ENCODE measurements at places on chromosomes 1 and 21.

DNA sequence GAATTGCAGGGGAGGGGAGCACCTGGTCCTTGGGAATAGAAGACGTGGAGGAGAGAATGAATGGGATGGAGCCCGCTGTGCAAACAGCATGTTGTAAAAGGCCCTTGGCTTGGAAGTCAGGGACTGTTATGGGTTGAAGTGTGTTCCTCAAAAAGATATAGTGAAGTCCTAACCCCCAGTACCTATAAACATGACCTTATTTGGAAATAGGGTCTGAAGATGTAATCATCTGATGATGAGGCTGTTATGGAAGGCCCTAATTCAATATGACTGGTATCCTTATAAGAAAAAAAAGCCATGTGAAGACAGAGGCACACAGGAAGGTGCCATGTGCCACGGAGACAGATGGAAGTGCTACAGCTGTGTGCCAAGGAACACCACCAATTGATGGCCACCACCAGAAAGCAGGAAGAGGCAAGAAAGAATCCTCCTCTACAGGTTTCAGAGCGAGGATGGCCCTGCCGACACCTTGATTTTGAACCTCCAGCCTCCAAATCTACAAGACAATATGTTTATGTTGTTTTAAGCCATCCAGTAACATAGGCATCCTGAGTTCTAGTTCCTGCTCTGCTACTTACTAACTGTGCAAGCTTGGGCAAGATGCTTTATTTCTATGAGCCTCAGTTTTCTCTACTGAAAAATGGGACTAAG lies 51.2 kb downstream of the LRRN2 start:
- no peak for DNase-seq

DNA sequence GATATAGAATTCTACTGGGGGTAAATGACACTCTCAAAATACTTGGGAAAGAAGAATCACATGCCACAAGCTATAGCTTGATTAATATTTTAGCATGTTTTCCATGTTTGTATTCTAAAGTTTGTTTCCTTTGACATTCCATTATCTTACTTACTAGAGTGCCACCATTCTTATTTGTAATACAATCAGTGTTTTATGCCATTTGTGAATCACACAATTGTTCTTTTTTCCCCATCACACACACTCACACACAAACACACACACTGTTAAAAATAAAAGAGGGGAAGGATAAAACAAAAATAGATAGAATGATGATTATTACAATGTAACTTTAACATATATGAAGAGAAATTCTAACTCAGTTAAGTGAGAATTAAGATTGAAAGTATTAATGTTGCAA lies 16.0 kb upstream of the TEKT2 start:
- no peak for DNase-seq

- no peak for DNase-seq
Measured at GRCh38 chr1:6519935-6520671, 28.6 kb upstream of the PLEKHG5 start.

- DNase-seq = no peak
Measured at GRCh38 chr1:167293057-167293456, 72.4 kb downstream of the POU2F1 start.

GRCh38 chr1:171256940-171257606 lies 8.8 kb downstream of the FMO1 start:
- no peak for DNase-seq

DNA sequence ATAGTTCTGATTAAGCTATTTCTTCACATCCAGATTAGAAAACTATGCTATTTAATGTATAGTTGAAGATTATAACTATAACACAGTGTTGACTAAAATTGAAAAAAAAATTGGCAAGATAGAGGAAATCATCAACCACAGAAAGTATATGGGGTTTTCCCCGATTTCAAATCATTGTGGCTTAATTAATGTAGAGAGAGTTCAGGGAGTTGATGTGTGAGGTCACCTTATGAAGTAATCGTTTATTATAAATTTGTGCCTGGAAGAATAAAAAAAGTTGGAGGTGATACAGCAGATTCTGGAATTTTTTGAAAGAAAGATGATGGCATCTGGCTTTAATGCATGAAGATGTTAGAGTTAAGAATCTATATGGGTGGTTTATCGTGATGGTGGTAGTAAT lies 84.3 kb downstream of the PTGS2 start:
- DNase-seq = no peak

DNA sequence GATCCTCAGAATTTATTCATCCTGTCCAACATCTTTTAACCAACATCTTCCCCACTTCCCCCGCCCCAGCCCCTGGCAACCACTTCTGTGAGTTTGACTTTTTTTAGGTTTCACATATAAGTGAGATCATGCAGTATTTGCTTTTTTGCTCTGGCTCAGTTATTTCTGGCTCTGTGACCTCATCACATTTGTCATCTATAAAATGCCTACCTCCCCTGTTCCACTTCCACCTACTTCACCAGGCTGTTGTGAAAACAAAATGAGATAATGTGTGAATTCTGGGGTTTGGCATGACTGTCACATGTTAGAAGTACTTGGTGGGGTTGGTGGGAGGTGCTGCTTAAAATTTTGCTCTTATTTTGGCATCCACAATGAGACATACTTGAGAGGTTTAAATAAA lies 18.4 kb downstream of the HHAT start:
- peak; percentile 23 for DNase-seq

DNA sequence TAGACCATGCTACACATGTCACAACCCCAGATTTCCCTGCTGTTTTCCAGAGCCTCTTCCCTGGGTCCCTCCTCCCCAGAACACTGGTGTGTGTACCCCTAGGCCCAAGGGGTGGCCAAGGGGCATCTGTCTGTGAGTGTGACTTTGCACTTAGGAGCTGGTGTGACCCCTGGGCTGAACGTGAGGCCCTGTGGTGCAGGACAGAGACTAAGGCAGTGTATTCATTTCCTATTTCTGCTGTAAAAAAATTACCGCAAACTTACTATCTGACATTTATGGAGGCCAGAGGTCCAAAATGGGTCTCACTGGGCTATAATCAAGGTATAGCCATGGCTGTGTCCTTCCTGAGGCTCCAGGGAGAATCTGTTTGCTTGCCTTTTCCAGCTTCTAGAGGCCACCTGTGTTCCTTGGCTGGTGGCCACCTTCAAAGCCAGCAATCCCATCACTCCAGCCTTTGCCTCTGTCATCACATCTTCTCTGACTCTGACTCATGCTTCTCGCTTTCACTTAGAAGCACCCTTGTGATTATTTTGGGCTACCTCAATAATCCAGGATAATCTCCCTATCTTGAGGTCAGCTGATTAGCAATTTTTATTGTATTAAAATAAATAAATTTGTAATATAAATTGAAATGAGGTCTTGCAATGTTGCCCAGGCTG lies 24.0 kb upstream of the ELOA start:
- DNase-seq = no peak

DNA sequence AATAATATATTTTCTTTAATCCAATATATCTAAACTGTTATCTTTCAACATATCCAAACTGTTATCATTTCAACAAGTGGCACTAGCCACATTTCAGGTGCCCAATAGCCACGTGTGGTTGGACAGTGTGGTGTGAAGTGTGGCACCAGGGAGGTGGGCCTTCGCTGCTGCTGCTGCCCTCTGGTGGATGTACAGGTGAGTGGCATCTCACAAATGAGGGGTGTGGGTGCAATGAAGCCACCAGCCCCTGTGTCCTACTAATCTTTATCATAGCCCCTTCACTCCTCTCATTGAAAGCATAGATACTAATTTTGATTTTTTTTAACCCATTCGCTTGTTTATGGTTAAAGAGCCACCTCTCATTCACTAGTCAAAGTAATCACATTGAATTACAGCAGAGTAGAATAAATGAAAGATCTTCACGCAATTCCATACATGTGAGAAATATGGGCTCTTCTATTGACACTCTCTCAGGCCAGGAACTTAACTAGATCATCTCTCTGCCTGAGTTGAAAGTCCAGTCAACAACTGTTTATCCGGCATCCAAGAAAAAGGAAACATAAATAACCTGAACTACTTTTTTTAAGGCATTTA lies 499.2 kb downstream of the OMA1 start:
- peak; percentile 33 for DNase-seq

- no peak for DNase-seq
Measured at GRCh38 chr1:10751561-10752085, 44.8 kb downstream of the CASZ1 start.

DNA sequence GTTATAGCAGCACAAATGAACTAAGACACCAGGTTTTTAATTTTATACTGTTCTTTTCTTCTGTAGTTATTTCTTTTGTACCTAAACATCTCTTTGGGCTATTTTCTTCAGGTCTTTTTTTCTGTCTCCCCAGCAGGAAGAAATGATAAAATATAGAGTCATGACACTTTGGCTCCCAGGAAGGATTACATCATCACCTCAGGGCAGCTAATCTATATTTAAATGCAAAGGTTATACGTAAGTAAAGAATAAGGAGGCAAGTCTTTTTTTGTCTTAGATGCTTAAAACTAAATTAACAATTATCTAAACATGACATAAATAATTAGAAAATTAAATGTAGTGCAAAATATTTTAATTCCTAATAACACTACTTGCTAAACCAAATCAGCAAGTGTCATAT lies 57.0 kb downstream of the WARS2 start:
- DNase-seq = no peak

- DNase-seq = no peak
Measured at GRCh38 chr1:28526886-28527285, 21.0 kb downstream of the RCC1 start.

DNA sequence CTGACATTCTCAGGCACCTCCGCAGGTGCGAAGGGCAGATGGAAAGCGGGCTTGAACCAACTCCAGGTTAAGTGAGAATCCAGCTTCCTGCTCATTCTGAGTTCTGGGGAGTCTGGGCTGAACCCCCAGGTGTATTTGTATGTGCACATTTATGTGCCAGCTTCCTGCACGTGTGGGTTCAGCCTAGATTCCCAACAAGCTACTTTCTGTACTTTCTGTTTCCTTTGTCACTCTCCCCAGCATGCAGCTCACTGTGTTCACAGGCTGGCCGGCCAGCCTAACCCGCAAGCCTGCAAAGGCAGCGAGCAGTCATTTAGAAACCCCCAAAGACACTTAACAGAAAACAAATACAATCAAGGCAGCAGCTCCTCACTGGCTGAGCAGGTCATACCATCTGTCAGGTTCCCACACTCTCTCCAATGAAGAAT lies 1.3 kb upstream of the IL19 start:
- peak; percentile 85 for DNase-seq

GRCh38 chr1:204296431-204296988 lies 63.2 kb downstream of the PLEKHA6 start:
- DNase-seq = no peak

GRCh38 chr1:32877211-32878110 lies 6.7 kb upstream of the FNDC5 start:
- DNase-seq = no peak

- DNase-seq = no peak
Measured at GRCh38 chr1:31811605-31812004, 4.2 kb downstream of the SPOCD1 start.

- DNase-seq = no peak
Measured at GRCh38 chr1:12296623-12297022, 66.8 kb downstream of the VPS13D start.

- DNase-seq = no peak
Measured at GRCh38 chr1:30255111-30255724, 468.2 kb downstream of the MATN1 start.

GRCh38 chr1:36717431-36717830 lies 234.7 kb upstream of the CSF3R start:
- DNase-seq = no peak

DNA sequence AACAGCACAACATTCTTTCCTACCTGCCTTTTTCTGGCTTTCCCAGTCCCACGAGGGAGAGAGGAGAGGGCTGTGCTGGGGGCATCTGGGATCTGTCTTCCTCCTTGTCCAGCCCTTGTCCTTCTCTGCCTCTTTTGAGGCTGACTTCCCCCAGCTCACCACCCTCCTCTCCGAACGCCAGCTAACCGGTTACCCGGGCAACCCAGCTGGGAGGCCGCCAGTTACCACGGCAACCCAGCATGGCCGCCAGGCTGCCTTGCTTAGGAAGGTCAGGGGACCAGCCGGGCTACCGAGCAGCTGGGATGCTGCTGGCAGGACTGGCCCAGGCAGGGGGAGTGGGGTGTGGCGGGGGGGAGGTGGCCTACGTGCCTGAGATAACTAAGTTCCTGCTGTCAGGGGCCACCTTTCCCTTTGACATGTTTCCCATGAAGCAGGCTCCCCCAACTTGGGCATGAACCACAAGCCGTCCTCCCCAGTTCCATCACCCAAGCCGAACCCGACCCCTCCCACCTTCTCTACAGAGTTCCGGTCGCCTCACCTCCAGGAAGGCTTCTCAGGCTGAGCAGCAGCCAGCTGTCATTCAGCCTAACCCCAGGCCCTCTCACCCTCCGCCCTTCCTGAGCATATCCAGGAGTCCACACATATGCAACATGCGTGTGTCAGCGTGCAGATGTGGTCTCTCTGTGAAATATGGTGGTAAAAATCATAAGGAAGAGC lies 8.7 kb downstream of the PLEKHA6 start:
- no peak for DNase-seq

DNA sequence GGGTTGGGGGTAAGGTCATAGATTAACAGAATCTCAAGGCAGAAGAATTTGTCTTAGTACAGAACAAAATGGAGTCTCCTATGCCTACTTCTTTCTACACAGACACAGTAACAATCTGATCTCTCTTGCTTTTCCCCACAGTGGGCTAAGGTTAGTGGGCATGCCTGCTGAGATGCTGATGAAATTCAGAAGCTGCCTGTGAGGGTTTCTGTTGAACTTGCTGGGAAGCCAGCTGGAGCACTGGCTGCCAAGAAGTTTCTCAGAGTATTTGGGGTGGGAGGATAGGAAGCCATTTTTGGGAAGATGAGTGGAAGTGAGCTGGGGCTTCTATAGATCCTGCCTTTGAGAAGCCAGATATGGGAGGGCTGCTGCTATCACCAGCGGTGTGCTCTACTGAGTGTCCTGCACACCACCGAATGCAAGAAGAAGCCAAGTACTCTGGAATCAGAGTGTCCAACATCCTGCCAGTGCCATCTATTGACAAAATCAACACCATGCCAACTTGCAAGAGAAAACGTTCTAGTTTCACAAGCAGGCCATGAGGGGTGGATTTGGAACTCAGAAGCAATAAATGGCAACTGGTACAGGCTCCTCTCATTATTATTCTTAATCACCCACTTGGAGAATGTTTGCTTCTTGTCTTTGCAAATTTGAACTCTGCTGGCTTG lies 102.7 kb downstream of the PTPRU start:
- DNase-seq = no peak

DNA sequence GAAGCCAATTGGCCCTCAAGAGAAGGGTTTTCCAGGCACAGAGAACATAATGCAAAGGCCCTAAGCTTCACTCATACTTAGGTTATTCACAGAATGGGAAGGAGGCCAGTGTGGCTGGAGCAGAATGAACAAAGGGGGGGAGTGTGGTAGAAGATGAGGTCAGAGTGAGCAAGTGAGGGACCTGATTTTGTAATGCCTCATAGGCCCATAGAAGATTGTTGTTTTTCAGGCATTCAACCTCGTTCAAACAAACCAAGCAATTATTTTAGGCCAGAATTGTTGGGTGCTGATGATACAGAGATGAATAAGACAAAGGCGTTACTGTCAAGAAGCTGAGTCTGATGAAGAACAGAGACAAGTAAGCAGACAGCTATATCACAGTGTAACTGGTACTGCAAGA lies 54.5 kb upstream of the RAP1A start:
- no peak for DNase-seq

DNA sequence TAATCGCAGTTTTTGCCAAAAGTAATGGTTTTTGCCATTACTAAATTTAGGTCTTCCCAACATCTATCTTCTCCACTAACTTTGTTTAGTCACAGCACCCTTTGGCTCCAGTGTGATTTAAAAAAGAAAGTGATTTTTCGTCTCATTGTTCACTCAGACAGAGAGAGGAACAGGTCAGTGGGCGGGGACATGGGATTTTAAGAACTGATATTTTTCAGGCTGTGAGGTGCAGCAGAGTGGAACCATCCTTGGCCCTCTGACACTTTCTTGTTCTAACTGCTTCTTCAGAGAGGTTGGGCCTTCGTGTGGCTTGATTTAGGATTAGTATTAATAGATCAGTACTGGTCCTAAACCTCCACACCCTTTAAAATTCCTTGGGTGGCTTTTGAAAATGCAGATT lies 38.8 kb downstream of the CASQ2 start:
- no peak for DNase-seq
